Brain microvascular endothelial cell (primary cell): ENCODE measurements at places on chromosomes 11 and 22.

DNA sequence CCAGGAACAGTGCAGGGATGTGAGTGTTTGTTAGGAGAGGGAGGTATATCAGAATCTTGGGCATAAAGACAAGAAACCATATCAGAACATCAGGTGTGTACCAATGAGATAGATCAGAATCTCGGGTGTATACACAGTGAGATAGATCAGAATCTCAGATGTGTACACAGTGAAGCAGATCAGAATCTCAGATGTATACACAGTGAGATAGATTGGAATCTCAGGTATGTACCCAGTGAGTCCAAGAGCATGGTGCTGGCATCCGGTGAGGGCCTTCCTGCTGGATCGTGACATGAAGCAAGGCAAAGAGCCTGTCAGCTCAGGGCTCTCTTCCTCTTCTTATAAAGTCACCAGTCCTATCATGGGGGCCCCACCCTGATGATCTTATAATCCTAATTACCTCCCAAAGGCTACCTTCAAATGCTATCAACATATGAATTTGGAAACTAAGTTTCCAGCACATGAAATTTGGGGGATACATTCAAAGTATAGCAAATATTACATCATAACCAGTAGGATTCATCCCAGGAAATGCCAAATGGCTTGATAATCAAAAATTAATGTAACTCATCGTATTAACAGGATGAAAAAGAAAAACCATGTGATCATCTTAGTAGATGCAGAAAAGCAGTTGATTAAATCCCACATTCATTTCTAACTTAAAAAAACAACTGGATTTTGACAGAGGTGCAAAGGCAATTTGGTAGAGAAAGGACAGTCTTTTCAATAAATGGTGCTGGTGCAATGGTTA lies 28.6 kb downstream of the PPARA start:
- DNase-seq = no peak

DNA sequence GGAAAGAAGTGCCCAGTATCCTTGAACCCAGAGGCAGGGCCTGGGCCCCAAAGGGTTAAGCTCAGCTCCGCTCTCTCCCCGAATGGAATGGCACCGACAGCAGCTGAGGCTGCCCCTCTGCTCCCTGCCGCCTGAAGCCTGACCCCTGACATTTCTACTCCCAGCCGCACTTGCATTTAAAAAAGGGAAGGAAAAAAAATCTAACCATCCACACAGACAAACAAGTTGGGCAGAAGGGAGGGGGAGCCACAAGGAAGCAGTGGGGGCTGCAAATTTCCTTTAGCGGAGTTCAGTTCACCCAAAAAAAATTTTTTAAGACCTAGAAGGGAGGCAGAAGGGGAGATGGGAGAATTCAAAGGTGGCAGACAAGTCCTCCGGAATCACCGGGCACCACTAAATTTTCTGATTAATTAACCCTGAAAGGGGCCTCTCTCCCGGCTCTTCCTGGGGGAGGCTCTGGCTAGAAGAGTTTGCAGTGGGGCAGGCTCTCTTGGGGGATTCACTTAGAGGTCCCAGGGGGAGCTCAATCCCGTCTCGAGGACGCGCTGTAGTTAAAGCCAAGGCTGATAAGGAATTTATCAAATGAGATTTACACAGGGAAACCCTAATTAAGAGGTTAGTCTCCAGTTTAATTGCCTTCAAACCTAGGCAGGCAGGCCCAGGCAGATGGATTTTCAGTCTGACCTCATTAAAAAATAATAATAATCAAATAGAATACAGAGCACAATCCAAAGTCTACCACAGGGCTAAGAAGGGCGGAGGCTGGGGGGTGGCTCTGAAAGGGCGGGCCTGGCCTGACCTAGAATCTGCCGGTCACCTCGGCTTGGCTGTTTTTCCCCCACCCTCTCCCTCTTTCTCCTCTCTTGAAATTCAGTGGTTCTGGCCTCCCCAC lies 25.6 kb downstream of the MN1 start:
- no peak for DNase-seq

GRCh38 chr11:126853732-126854131 lies 146.8 kb downstream of the KIRREL3 start:
- DNase-seq = no peak

DNA sequence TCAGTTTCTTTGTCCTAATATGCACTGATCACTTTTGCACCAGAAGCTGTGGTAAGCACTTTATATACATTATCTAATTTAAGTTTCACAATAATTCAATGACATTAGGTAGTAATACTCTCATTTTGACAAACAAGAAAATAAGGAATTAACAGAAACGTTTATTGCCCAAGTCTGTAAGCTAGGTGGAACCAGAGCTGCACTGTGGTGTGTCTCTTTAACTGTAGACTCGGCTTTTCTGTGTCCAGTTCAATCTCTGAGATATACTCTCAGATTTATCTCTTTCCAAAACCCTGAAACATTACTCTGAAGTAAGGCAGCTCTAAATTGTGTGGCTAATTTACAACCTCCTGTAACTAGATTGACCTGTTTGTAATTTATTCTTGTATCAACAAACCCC lies 101.1 kb downstream of the MUC15 start:
- no peak for DNase-seq

GRCh38 chr11:129278586-129279319 lies 86.6 kb upstream of the ARHGAP32 start:
- DNase-seq = no peak

GRCh38 chr11:11442791-11443190 lies 89.7 kb upstream of the CSNK2A3 start:
- no peak for DNase-seq

- DNase-seq = peak; percentile 55
These were observed 24.4 kb downstream of the RTN4R start for GRCh38 chr22:20243537-20244249.

DNA sequence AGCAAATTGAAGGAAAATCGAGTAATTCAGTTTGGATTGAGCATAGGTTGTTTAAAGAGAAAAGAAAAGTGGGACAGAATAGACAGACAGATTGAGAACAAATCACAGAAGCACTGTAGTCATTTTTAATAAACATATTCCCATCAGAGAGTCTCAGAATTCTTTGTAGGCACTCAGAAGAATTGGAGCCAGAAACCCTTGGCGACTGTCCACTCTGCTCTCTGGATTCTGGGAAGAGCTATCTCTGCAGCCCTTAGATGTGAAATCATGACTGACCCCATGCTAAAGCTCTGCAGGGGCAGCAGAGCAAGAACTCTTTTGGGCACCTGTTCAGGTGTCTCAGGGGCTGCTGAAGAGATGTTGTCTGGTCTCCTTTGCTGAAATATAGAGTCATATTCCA lies 223.7 kb upstream of the KIRREL3 start:
- no peak for DNase-seq

- peak; percentile 71 for DNase-seq
These were observed 8.2 kb upstream of the NAP1L4 start for GRCh38 chr11:3000032-3000961.

DNA sequence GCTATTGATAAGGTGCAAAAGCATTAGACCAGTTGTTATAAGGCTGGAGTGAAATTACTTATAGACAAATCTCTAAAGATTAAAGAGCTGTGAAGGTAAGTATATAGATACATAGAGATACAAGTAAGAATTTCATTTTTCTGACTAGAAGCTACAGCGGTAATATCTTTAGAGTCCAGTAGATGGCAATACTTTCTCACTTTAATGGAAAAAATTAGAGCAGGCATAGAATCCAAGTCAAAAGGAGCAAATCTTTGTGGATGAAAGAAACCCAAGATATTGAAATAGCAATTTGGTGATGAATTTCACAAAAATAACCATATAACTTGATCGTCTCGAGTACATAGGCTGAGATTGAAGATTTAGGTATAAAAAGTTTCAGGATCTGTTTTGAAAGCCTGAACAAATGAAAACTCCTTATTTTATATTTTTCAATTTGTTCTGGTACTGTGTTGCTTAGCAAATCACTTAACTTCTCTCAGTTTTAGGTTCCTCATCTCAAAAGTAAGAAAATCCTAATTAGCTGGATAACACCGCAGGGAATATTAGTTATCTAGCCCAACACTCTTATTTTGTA lies 81.9 kb downstream of the UVRAG start:
- no peak for DNase-seq

- DNase-seq = no peak
These were observed 7.8 kb upstream of the RANBP1 start for GRCh38 chr22:20107951-20108756.

DNA sequence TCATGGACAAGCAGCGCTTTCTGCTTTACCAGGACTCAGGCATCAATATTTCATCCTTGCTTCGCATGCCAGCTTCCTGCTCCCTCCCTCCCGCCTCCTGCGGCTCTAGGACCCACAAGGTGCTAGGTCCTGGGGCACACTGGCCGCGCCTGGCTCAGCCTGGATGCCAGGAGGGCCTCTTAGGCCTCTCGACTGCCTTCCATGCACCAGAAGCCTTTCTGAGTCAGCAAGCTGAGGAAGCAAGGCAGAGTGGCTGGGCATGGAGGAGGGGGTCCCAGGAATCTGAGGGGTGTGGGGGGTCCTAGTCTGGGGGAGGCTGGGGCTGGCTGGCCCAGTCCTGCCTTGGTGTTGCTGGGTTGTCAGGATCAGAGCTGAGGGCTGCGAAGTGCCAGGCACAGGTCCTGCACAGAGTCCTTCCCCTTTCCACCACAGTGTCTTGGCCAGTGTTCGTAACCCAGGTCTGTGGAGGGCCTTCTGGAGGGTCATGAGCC lies 61.0 kb upstream of the THY1 start:
- DNase-seq = no peak

DNA sequence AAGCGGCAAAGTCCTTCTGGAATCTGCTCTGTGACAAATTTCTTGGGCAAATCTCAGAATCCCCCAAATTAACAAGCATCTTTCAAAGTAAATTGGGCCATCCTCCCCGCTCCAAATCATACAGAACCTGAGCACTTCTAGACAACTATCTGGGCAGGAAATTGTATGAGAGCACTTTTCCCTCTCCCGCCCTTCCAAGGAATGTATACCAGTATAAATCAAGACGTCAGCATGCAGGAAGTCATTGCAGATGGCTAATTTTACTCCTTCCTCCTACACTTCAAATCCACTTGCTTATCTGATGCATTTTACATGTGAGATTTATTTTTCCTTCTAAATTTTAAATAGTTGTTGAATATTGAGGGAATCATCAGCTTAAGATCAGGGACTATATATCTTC lies 52.1 kb downstream of the NTM start:
- no peak for DNase-seq

GRCh38 chr22:30607300-30607930 lies 441 bp downstream of the TCN2 start:
- no peak for DNase-seq

- DNase-seq = no peak
These were observed 78.6 kb upstream of the RTL6 start for GRCh38 chr22:44576311-44577260.

GRCh38 chr11:8090756-8091155 lies 9.7 kb downstream of the TUB start:
- peak; percentile 37 for DNase-seq

DNA sequence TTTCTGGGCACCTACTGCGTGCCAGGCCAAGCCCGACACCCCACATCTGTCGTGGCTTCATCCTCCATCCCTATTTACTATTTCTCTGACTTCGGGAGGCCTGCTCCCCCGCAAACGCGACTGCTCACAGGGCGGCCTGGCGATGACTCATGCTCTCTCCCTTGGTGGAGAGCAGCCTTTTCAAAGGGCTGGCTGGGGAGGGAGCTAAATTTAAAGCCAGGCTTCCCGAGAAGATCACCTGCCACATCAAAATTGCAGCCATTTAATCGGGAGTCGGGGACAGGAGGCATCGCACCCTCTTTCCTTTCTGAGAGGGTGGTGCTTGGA lies 24.9 kb upstream of the SHISAL1 start:
- peak; percentile 62 for DNase-seq

GRCh38 chr11:73185680-73186293 lies 32.3 kb upstream of the P2RY2 start:
- DNase-seq = peak; percentile 42

- peak; percentile 40 for DNase-seq
These were observed at the start of gene PPP2R1B for GRCh38 chr11:111765984-111766833. TSS of gene PPP2R1B (minus strand) at chr11:111766389. CDS start at chr11:111766361, 28 bp downstream.

DNA sequence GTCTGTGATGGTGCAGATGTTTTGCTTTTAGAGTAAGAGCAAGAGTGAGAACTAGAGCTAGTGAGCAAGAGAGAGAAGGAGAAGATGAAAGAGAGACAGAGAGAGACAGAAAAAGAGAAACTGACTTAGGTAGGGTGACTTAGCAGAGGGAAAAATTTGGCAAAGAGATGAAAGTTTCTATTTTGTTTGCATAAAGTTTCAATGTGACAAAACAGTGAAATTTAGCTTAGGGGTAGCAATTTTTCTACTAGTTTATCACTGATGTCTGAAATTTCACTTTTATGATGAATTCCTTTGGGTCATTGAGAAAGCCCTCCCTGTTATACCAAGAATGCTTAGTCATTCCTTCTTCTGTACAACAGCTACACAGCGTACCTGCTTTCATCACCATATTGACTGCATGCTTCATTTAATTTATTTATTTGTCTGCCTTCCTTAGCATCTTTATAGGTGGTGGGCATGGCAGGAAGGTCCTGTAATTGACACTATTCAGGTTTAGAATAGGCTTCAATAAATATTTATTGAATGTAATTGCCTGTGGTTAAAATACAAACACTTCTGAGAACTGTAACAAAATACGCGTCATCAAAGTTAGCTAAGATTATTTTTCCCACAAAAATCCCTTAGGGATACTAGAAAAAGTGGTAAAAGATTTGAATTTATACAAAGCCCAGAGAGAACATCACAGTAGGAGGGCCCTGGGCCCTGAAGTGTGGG lies 19.9 kb upstream of the CTSC start:
- DNase-seq = peak; percentile 21

GRCh38 chr11:8092587-8093424 lies 11.8 kb downstream of the TUB start:
- peak; percentile 72 for DNase-seq
